Inflammatory macrophage (primary cell): ENCODE measurements at places on chromosomes 7 and 10.

GRCh38 chr7:82049891-82050533 is 280.2 kb upstream of the HGF start:
- DNase-seq = no peak

- DNase-seq = no peak
Observed at GRCh38 chr10:69838853-69839252, 37.1 kb downstream of the COL13A1 start.

DNA sequence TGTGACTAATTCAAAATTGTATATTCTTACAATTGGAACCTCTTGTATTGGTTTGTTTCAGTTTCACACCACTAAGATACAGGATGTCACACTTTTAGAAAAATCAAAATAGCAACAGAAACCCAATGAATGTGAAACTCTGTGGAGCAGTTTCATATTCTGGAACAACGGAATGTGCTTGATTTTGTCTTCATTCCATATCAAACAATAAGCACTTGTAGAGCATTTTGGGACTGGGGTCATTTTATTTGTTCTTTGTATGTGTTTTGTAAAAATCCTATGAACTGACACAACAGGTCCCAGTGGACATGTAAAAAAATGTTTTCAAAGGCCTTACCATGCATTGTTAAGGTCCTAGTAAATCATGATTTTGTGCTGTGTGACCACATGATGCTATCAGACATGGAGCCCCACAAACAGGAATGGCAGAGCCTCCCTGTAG is 123.1 kb downstream of the DKK1 start:
- DNase-seq = no peak

DNA sequence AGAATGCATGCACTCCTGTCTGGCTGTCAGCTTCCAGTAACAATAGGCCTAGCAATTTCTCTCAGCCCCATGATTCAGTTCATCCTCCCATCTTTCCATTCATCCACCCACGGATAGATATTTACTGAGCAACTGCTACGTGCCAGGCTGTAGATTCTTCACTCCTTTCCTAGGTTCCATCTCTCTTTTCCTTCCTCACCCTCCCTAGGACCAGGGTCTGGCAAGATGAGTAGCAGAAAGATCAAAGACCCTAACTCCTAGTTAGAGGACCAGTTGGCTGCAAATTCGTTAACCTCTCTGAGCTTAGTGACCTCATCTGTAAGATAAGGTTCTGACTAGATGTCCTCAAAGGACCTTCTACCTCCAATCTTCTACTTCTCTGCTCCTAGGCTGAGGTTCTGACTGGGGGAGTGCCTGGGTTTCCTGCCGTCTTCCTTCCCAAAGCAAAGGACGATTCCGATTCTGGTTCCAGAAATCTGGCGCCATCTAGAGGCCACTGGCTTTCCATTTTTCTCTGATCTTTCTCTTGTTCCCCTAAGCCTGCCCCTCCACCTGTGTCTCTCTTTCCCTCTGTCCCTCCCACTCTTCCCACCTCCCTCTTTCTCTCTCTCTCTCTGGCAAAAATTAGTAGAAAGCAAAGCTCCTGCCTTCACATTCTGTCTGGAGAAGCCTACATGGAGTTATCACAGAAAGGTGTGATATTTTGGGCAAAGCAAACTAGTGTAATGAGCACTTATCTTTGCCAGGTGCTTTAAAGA is 26.2 kb downstream of the TBATA start:
- peak; percentile 78 for DNase-seq

DNA sequence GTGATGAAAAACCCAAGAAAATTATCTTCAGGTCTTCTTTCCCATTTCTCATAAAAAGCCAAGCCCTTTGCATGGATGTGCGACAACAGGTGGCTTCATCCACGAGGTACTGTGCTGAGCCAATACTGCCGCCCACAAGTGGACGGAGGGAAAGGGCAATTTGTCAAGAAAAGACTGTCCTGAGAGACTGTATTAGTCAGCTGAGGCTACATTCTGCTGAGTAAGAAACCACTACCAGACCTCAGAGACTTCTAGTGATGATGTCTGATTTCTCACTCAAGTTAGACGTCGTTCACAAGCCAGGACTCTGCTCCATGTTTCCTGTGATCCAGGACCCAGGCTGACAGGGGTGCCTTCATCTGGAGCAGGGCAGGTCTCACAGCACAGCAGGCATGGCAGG is 171.5 kb upstream of the CDCA7L start:
- no peak for DNase-seq

GRCh38 chr10:89502549-89502948 is 32.8 kb downstream of the SLC16A12 start:
- DNase-seq = no peak
